ENCODE measurements at places on chromosomes 3 and 15.

GRCh38 chr15:36599620-36600433 lies 20.4 kb downstream of the CDIN1 start:
- DNase-seq = no peak

DNA sequence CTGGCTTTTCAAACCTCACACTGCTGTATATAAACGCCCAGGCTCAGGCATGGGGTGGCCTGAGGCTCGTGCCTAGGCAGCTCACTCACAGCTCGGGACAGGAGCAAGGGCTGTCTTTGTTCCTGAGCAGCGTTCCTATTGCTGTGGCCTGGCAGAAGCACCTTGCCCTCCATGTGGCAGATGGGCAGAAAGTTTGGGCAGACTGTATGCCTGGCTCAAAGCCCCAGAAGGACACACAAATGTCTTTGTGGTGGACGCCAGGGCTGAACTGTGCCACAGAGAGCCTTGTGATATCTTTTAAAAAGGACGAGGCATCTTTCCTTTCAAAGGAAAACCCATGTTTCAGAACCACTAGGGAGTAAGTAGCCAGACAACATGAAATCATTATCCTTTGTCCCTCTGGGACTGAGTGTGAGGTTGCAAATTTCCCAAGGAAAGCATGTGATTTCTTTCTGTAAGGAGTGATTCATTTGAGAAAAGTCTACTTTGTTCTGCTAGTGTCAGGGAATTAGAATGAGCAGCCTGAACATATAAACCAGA lies 29.3 kb upstream of the UBE2E1 start:
- peak; percentile 66 for DNase-seq

GRCh38 chr3:85567071-85567676 lies 608.4 kb downstream of the CADM2 start:
- DNase-seq = no peak

GRCh38 chr3:176927706-176928581 lies 269.3 kb downstream of the TBL1XR1 start:
- no peak for DNase-seq

DNA sequence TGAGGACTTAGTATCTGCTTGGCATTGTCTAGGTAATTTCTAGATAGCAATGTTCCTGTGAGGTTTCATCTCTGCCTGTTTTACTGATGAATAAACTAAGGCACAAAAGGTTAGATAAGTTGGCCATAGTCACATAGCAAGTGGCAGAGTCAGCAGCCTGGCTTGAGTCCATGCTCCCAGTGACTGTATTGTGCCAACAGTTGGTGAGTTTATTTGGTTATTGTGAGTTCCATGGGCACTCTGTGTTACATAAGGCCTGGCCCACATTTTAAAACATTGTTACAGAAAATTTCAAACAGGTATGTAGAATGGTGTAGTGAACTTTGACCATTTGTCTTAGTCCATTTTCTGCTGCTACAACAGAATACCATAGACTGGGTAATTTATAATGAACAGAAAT lies 15.2 kb downstream of the MCM2 start:
- no peak for DNase-seq

- no peak for DNase-seq
Measured at GRCh38 chr15:58981808-58982475, 5.5 kb upstream of the RNF111 start.

DNA sequence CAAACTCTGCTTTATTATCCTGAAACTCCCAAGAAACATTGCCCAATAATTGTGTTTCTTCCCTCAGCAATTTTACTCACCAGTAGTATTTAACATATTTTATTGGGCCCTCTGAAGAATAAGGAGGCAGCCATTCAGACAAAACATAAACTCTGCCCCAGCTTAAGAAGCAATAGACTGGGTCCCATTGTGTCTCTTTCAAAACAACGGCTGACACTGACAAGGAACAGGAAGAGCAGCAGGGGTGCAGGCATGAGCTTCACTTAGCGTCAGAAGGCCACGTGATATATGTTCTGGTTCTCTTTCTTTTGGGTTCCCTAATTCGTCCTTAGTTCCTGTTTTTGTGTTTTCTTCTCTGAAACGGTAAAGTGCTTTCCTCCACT lies 242.3 kb downstream of the FHIT start:
- no peak for DNase-seq

DNA sequence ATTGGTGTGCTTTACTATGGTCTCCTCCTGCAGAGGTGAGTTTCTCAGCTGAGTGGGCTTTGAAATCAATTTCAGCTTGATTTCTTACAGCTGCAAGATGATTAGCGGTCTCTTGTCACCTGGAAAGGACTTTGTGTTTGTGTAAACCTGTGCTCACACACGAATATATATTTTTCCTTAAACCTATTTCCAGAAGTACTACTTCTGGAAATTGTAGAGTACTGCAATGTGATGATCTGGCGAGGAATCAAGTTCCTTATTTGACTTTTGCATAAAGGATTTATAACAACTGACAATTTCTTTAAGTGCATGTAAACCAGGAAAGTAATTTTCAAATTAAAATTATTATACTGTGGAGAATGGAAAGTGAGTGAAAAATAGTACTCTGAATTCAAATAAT lies 2.1 kb downstream of the MCTP2 start:
- no peak for DNase-seq

- no peak for DNase-seq
Measured at GRCh38 chr15:101035611-101036010, 116.5 kb downstream of the LRRK1 start.

DNA sequence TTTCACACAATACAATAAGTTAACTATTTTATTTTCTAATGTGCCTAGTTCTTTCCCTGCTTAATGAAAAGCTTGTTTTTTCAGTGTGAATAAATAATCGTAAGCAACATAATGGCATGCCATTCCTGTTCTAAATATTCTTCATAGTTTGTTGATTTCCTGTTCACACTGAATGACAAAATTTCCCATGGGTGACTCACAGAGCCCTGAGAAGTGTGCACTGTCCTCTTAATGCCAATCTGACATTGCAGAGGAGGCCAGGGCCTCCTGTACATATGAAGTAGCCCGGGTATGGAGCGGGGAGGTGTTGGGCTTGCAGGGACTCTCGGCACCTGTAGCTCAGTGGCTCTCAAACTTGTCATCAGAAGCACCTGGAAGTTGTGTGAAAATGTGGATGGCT lies 24.3 kb downstream of the CCR3 start:
- no peak for DNase-seq

- DNase-seq = no peak
Measured at GRCh38 chr3:54225841-54226528, 103.6 kb downstream of the CACNA2D3 start.

GRCh38 chr3:125628212-125628611 lies 32.9 kb upstream of the OSBPL11 start:
- DNase-seq = no peak

GRCh38 chr3:133700351-133700750 lies 38.6 kb upstream of the TOPBP1 start:
- DNase-seq = no peak

GRCh38 chr3:60765776-60766175 lies 485.5 kb downstream of the FHIT start:
- no peak for DNase-seq

DNA sequence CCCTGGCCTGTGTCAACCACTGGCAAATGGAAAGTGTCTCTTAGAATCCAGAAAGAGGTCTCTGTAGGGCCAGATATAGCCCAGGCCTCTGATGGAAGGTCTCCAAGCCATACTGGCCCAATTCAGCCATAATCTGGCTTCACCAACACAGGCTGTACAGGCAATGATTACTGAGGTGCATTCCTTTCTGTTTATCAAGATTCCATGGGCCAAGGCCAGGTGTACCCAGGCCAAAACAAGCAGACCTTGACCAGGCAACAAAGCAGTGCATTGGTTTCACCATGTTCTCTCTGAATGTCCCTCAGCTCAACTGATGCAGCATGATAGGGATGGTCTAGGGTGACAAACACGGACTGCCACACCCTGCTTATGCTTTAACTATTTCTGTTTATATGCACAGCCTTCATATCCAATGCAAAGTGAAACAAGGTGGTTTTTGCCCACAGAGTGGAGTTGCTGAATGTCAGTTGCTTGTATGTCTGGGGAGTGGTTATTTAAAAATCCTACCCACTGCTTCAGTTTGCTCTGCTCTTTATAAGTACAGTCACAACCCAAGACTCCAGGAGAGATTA lies 25.2 kb downstream of the CCNL1 start:
- no peak for DNase-seq

GRCh38 chr15:82903511-82903910 lies 49.0 kb downstream of the HOMER2 start:
- no peak for DNase-seq

DNA sequence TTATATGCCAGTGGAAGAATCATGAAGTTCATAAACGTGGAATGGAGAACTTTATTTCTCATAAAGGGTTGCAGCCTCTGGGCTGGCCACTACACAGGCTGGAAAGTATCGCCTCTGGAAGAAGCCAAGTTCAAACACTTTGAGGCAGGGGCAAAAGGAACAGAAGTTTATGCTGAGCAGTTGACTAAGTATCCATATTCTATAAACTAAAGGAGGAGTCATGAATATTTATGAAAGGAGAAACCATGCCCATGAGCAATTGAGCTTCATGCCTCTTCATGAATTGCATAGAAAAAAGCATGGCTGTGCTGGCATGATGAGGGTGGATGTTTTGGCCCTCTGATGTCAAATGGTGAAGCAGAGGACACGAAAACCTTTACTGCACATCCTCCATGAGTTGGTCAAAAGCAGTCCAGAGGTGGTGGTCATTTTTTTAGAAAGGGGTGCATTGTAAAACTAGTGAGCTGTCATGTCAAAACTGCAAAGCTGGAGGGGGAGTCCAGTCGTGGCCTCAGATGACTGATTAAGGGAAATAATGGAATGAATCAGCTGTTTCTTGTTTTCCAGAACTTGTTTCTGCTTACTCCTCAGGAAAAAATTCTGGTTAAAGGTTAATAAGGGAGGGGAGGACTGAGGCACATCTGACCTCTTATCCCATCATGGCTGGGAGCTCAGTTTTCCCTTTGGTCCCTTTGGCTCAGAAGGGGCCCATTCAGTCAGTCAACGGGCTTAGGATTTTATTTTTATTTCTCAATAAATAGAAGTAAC lies 276.7 kb downstream of the CHL1 start:
- no peak for DNase-seq

DNA sequence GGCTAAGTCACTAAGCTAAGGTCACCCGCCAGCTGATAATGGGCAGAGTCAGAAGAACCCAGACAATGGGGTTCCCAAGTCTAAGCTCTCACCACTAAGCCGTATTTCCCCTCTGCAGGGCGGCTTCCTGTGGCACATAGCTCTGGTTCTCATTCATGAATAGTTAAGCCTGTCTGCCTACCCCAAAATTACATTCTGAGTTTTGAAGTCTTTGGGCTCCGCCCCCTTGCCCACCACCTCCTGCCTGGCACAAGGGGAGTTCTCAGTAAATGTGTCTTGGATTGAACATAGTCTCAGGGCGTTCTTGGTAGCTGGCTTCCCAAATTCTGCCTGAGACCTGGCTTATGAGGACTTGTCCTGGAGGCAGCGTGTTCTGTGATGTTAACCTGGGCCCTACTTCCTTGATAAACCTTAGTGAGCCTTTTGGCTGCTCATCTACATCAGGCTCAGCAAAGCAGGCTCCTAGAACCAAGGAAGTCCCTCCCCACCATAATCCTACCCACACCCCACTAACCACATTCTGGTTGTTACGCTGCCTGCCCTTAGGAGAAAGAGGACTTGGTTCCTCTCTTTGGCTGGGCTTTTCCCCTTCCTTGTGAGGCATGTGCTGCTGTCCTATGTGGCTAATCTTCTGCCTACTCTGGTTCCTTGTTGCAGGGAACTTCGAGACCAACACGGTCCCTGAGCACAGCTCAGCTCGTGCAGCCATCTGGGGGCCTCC lies 54.9 kb downstream of the STARD5 start:
- DNase-seq = no peak

DNA sequence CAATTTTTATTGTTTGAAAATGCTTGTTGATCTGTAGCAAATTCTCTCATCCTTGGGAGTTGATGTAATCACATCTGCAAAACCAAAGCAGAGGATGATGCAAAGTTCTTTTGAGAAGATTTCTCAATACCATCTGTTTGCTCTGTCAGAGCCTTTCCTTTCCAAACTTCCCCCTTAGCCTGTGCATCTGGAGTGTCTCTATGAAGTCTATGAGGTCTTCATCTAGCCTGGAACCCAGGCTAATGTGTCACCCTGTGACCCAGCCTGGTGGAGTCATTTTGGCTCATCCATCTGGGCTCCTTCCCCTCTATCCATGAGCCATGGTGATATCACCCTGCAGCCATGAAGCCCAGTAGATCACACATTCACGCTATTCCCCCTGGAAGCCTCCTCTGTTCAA lies 123.2 kb upstream of the SLC7A14 start:
- DNase-seq = peak; percentile 94

- no peak for DNase-seq
Measured at GRCh38 chr3:64441861-64442260, 216.6 kb upstream of the PRICKLE2 start.

All from fibroblast of skin of left biceps (primary cell).